ENCODE measurements at places on chromosomes 16 and 17.

DNA sequence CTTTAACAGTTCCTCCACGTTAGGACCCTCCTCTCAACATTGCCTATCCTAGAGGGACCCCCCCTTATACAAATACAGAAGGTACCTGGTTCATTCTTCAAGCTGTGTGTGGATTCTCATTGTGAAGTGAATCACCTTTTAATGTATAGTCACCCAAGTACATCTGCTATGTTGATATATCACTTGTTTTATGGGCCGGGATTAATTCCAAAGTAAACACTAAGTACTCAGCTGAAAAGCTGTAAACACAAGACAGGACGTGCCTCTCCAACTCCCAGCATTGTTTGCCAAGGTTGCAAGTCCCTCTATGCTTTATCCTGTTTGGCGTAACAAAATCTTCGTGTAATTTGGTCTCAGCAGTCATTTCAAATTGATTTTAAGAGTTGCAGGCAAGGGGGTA lies 123.6 kb downstream of the RBFOX1 start:
- no peak for DNase-seq

GRCh38 chr16:52781005-52781630 lies 234.2 kb upstream of the TOX3 start:
- DNase-seq, result no peak

GRCh38 chr17:53721101-53721500 lies 101.6 kb upstream of the KIF2B start:
- no peak for DNase-seq

GRCh38 chr17:4610162-4610561 lies 25.8 kb downstream of the SMTNL2 start:
- DNase-seq, result no peak

- no peak for DNase-seq
Measured at GRCh38 chr17:1384905-1385435, 15.1 kb downstream of the YWHAE start.

- no peak for DNase-seq
Measured at GRCh38 chr17:80416260-80416939, 1.4 kb downstream of the ENDOV start.

- DNase-seq, result no peak
Measured at GRCh38 chr17:69086641-69087040, 25.9 kb upstream of the ABCA9 start.

- DNase-seq, result peak; percentile 71
Measured at GRCh38 chr16:57576429-57576870, 34.0 kb downstream of the ADGRG5 start.

DNA sequence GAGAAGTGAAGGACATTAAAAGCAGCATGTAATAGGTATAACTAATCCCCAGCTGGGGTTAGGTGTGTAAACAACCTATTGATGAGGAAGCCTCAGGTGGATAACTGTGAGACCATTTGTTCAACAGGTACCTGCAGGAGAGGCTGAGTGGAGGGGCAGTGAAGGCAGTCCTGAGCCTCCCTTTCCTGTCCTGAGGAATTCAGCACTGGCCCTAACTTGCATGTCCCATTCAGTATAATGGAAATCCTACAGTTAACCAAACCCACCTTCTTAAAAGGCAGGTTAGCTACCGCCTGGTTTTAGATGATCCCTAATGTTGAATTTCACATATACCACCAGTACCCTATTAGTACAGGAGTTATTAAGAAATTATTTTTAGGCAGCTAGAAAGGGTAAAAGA lies 225.9 kb upstream of the GOT2 start:
- no peak for DNase-seq

- DNase-seq, result no peak
Measured at GRCh38 chr17:77801545-77802332, 156.8 kb upstream of the TNRC6C start.

DNA sequence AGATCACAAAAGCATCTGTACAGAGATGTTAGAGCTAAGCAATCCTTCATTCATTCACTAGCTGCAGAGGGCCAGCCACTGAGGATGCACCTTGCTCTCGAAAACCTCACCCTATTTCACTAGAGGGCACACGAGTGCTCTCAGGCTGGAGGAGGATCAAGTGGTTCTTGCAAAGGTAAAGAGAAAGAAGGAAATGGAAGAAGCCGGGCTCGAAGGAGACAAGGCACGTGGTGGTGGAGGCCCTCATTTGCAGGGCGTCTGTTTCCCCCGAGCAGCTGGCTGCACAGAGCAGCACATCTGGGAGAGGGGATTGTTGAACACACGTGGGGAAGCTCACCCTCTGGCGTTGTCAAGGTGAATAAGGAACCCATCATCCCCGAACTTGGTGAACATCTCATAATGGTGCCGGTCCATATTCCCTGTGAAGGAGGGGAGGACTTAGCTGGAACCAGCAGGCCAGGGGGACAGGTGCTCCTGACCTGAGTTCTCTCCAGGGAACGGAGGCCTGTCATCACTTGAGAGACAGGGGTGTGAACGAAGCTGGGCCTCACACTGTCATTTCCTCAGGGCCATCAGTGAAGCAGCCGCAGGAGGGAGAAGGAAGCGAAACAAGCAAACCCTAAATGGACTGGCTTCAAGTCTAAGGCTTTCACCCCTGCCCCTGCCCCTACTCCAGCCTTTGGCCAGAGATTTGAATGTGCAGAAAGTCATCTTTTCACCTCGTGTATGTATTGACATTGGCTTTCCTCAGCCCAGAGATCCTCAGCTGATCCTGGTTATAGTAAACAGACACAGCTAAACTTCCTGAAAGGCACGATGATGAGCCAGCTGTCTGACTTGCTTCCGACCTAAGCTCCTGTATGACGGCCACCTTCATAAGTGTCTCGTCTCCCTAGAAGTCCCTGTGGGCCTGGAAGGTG lies 27.6 kb downstream of the PRKAR1A start:
- DNase-seq, result no peak

DNA sequence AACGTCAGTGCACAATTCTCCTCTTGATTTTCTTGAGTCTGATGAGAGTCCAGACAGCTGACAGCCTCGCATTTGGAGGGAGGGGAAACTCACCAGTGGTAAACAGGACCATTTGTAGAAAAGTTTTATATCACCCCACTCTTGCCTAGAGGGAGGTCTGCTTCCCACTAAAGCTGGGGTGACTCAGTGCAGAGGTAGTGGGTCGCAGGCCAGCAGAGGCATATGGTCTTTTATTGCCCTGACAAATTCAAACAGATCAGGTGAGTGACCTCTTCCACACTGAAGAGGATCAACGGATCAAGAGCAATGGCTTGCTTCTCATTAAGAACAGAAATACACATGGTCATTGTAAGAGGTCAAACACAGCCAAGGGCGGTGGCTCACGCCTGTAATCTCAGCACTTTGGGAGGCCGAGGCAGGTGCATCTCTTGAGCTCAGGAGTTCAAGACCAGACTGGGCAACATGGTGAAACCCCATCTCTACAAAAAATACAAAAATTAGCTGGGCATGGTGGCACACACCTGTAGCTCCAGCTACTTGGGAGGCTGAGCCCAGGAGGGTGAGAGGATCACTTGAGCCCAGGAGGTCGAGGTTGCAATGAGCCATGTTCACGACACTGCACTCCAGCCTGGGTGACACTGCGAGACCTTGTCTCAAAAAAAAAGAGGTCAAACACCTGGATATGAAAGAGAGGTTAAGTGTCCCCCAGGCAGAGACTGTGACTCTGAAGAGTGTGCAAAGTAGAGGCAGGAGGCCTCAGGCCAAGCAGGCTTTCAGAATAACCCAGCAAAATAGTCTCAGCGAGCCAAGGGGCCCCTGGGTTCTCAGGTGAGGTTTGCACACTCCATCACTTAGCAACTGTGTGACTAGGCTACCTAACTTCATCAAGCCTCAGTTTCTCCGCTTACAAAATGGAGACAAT lies 56.5 kb upstream of the ERN1 start:
- DNase-seq, result no peak

DNA sequence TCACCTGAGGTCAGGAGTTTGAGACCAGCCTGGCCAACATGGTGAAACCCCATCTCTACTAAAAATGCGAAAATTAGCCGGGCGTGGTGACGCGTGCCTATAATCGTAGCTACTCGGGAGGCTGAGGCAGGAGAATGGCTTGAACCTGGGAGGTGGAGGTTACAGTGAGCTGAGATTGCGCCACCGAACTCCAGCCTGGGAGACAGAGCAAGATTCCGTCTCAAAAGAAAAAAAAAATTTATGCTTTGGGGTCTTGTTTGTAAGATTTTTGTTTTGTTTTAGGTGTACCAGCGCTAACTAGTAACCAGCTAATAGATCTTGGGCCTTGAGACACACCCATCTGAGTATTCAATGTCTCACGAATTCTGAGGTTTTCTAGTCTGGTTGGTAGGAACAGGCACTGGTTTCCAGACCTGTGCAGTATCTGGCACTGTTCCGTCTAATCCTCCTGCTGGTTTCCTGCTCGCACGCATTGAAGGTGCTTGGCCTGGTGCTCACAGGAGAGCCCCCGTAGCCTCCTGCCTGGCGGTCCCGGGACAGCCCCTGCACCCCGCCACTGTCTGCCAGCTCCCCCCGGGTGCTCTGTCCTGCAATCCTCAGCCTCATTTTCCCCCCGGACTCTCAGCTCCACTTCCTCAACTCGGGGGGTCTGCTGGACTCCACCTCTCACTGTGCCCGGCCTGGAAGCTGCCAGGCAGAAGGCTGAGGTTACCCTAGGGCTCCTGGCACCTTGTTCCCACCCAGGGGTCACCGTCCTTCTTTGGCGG lies 10.6 kb upstream of the DUS1L start:
- DNase-seq, result no peak

- DNase-seq, result no peak
Measured at GRCh38 chr16:17227278-17227677, 243.5 kb downstream of the XYLT1 start.

GRCh38 chr16:82071421-82071820 lies 36.4 kb downstream of the HSD17B2 start:
- DNase-seq, result no peak

- no peak for DNase-seq
Measured at GRCh38 chr17:1003633-1003971, 6.7 kb downstream of the TIMM22 start.

- no peak for DNase-seq
Measured at GRCh38 chr16:56594292-56594619, 4.9 kb downstream of the MT3 start.

DNA sequence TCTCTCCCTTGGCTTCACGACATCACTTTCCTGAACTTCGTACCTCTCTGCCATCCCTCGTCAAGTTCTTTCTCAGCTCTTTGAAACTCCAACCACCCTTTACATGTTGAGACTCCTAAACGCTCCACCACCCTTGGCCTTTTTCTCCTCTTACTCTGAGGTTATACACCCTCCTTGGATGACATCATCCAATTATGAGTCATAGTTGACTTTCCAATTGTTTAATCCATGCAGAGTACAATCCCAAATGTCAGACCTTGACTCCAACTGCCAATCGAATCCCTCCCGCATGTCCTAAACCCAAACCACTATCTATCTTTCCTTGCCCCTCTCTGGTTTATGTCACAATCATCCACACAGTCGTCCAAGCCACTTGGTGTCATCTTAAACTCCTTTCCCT lies 18.4 kb upstream of the C16orf82 start:
- no peak for DNase-seq
